ENCODE measurements at places on chromosomes 4 and X.

GRCh38 chr4:8532245-8532781 is 47.9 kb upstream of the GPR78 start:
- no peak for DNase-seq

DNA sequence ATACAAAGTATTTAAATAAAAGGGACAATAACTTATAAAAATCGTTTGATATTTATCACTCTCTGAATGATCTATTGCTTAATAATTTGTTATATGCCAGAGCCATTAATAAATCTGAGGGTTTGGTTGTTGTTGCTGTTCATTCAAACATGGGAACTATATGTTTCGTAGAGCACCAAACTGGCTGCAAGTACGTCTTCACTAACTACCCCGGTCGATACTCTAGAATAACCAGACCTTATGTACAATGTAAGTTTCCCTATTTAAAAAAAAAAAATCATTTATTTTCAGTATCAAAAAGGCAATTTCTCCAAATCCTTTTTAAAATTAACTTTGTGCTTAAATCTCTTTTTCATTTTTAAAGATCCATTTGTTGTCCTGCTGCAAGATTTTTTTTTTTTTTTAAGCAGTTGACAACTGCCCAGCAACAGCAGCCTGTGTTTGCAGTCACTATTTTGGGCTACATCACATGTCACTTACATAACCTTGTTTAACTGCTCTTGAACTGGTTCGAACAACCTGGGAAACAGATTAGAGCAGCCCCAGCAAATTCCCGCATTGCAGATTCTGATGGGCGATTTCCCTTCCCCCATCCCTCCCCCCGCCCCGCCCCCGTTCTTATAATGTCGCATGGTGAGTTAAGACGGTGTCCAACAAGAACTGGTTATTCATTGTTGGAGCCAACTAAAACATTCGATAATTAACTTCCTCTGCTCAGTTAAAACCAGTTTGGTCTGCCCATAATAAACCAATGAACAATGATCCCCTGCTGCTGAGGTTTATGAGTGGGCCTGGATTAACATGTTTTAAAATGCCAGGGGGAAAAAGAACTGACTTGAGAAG is 238.9 kb downstream of the NR3C2 start:
- no peak for DNase-seq

- no peak for DNase-seq
These were observed 74.7 kb downstream of the REPS2 start for GRCh38 chrX:17020851-17021821.

- no peak for DNase-seq
These were observed 70.3 kb upstream of the UGT2B7 start for GRCh38 chr4:69025999-69026387.

DNA sequence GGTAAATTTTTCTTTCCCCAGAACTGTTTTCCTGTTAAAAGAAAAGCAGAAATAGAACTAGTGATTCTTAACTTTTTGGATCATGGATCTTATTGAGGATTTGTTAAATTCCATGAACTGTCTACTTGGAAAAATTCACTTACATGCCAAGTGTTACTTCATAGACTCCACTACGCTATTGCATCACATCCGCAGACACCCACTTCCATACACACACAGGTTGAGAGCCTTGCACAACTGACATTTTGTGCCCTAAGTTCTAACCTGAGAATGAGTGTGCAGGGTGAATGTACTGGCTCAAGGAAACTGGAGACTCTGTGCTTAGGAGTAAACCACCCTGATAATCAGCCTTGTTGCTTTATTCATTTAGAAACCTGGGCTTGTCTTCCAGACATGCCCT is 250.5 kb upstream of the EDA2R start:
- no peak for DNase-seq

DNA sequence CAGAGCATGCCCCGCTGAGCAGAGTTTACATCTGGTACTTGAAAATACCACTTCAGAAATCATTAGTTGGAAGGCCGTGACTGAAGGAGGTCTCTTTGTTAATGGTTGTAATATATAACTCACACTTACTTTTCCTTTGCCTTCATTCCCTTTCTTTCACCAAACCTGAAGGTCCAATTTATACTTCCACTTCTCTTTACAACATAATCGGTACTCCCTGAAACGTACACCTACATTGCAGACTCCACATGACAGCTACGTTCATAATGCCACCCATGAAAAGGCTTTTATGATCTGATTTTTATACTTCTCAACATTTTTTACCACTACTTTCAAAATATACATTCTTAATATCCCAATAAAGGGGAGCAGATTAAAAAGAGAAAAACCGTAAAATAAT is 298.7 kb downstream of the C4orf33 start:
- DNase-seq = no peak

DNA sequence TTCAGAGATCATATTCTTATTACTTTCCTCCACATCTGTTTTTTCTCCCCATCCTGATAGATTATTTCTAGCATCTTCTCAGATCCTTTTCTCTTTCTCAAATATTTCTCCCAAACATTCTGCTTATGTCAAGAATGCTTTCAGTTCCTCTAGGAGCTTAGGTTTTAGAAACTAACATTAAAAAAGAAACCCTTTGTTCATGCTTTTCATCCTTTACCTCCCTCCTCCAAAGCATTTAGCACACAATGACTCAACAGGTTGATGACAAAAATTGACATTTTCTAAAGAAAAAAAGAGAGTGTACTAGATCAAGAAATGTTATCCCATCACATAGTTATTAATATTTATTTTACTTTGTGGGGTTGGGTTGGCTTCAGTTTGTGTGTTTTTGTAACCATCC is 16.5 kb upstream of the ALB start:
- no peak for DNase-seq

- DNase-seq = no peak
These were observed 534.0 kb downstream of the ANKRD50 start for GRCh38 chr4:124178449-124179021.

DNA sequence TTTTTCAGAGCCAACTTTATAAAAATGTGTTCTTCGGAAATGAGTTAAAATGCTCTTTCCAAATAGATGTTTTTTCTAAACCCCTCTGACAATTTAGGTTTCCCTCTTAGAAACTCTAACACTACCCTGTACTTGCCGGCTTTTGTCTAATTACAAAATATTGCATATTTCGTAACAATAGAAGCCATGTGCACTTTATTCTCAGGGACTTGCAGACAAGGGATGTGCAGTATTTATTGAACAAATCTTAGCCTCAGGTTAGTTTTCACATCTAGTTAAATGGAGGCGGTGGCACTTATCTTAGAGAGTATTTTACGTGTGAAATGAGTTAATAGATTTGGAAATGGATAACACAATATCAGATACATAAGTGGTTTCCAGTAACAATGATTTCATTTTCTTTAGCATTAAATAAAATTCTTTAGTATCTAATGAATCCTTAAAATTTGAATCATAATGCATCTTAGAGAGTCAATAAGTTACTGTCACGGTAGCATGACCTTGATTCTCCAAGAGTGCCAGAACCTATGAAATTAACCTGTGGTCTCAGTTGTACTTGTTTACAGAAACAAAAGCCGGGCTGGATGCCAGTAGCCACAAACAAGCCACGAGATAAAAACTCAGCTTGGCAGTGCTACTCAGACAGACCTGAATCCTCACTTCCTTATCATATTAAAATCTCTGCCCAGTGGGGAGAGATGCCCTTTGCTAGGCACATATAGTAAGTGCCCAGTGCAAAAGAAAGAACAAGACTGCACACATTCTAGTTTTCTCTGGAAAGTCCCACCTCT is 772 bp upstream of the PABPC4L start:
- DNase-seq = no peak

DNA sequence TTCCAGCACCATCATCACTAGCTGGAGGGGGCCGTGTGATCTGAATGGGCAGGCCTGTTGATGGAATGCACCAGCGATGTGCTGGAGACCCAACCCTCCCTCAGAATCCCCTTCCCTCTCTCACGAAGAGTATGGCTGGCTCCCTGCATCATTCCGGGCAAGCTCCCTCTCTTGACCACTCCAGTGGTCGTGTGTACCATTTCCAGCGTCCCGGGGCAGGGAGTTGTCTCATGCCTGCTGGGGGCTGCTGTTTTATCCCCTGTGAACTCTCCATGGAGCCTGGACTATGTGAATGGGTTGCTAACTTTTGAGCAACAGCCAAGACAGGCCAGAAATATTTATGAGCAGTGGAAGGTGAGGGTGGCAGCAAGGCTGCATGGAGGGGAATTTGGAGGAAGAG is 8.1 kb downstream of the CSAG1 start:
- DNase-seq = no peak

DNA sequence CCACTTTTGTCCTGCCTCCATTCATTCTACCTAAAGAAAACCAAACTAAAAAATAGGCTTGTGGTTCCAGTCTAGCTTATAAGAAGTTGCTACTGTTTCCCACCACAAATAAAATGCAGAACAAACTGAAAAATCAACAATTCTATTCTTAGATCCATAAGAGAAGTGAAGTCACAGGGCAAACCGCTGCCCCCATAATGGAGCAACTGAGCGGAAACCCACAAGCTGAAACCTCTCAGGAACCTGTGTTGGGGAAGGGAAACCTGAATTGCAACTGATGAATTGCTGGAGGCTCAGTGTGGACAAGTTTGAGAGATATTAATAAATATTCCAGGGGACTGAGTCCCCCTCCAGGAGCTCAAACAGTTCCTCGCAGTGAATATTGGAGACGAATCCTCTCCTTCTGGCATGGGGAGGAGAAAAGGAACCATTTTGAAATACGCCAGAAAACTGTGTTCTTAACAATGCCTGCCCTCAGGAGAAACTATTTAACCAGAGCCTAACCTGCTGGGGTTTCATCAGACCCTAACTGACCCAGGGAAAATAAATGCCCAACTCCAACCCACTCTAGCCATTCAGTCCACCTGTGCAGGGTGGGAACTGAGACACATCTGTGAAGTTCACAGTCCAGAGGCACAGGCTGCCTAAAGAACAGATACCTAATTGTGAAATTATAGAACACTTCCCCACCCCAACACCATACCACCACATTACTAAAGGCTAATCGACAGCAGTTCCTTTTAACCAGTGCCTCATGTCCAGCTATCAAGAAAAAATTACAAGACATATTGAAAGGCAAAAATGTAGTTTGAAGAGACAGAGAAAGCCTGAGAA is 22.8 kb upstream of the SH3RF1 start:
- DNase-seq = no peak

GRCh38 chr4:53507671-53508286 is 83.5 kb downstream of the LNX1 start:
- peak; percentile 94 for DNase-seq

DNA sequence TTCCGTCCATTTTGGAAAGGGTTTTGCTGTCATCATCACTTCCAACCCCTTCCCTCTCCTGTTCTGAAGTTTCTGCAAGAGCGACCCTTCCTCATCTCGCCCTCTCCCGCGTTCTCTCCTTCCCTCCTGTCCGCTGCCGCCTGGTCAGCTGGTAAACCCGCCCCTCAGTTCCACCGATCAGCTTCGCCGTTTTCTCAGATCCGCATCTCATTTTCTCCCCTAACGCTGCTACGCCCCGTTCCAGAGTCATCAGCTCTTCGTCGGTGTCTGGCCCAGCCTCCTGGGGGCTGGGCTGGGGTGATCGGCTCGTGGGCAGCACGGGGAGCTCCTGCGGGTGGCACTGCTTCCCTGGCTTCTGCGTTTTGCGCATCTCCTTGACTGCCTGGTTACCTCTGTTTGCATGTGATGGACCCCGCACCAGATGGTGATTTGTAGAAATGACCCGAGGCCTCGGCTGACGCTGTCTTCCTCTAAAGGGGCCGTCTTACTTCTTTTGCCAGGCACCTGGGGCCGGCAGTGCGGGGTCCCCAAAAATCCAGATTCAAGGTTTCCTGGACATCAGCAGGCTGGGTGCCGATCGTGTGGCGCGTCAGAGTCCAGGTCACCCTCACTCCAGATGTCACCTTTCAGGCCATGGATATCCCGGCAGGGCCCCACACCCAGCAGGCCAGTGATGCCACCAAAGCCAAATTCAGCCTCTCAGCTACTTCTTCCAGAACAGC is 13.4 kb downstream of the CTBP1 start:
- no peak for DNase-seq

GRCh38 chr4:150248181-150248580 is 169.9 kb downstream of the DCLK2 start:
- DNase-seq = no peak

- peak; percentile 68 for DNase-seq
These were observed 531 bp downstream of the RUFY3 start for GRCh38 chr4:70722199-70722791.

GRCh38 chrX:114178126-114178525 is 405.8 kb upstream of the HTR2C start:
- DNase-seq = no peak

DNA sequence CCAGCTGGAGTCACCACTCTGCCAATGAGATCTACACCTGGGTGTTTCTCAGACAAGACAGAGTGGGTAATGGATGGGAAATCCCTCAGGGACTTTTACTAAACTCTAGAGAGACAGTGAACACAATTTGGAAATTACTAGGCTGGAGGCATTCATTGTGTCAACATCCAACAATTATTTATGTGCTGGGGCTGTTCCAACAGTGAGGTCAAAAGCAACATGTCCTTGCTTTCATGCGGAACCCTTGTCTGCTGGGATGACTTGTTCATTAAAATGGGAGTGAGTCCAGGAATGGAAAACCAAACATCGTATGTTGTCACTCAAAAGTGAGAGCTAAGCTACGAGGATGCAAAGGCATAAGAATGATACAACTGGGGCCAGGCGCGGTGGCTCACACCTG is 54.0 kb downstream of the DRD5 start:
- DNase-seq = no peak

Measured in fibroblast of upper back skin (primary cell).